Stimulated activated naive CD4-positive, alpha-beta T cell treated with Interleukin-2 at 50 U/mL for 16 hours (primary cell): ENCODE measurements at places on chromosomes 7 and 10.

DNA sequence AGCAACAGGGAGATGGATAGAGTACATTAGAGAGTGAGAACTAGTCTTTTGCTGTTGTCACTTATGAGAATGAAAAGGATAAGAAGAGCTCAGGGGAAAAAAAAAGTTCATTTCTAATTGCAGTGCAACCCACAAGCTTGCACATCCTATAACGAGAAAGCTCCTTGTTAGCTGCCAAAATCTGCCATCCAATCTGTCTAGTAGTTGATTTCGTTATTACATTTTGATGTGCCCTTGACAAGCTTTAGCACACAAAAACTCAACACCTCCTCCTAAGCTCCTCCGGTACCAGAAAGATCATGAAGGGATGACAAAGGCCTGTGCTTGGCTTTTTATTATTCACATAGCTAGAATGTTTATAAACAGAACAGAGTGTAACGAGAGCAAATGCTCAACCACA is 519.4 kb downstream of the SUGCT start:
- no peak for DNase-seq

DNA sequence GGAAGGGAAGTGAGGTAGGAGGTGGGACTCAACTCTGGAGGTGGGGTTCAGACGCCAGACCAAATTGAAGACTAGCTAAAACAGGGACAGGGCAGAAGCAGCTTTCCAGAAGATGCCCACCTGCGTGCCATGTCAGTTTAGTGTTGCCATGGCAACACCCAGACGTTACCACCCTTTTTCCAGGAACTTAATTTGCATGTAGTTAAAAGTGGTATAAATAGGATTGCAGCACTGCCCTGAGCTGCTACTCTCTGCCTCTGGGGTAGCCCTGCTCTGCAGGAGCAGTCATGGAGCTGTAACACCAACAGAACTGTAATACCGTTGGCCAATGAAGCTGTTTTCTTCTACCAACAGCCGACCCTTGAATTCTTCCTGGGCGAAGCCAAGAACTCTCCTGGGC is 93.8 kb downstream of the PRKCQ start:
- DNase-seq, result no peak

DNA sequence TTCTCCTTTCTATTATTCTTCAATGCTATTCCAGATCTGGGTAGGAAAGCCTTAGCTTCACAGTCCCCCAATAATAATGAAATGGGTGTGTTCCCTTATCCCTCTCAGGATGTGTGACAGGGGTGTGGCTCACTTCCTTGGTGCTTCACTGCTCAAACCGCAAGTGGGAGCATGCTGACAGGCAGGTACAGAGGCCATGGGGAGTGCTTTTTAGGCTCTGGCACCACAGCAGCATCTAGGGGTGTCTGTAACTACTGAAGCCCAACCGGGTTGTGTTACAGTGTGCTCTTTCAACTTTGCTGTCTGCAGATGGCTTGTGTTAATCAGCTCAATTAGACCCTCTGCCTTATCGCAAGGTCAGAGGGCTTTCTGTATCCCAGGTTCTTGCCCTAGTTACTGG is 79.4 kb upstream of the CYP2C9 start:
- no peak for DNase-seq

- no peak for DNase-seq
Observed at GRCh38 chr7:155529346-155529745, 17.0 kb downstream of the CNPY1 start.

GRCh38 chr10:103184615-103185014 is 8.5 kb downstream of the NT5C2 start:
- DNase-seq, result no peak
